NCI-H69 (cell line): ENCODE measurements at places on chromosomes 7 and 10.

GRCh38 chr7:71266912-71267311, 135.0 kb downstream of the GALNT17 start:
- no peak for DNase-seq

DNA sequence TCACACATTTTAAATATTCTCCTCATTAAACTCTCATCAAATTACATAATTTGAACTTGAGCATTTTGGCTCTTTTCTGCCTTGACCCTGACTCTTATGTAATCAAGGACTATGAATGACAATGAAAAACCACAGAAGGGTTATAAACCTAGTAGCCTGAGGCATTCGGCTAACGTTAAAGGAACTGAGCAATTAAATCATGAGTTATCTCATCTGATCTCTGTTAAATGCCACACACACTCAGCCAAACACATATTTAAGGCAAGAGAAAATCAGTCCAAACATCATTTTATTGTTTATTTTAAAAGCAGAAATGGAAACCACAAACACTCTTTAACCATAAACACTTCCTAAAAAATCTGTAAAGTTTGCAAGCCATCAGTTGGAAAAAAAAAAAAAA, 204.3 kb downstream of the DGKI start:
- peak; percentile 53 for DNase-seq

- no peak for DNase-seq
Measured at GRCh38 chr7:92368741-92369140, 78.5 kb upstream of the GATAD1 start.

DNA sequence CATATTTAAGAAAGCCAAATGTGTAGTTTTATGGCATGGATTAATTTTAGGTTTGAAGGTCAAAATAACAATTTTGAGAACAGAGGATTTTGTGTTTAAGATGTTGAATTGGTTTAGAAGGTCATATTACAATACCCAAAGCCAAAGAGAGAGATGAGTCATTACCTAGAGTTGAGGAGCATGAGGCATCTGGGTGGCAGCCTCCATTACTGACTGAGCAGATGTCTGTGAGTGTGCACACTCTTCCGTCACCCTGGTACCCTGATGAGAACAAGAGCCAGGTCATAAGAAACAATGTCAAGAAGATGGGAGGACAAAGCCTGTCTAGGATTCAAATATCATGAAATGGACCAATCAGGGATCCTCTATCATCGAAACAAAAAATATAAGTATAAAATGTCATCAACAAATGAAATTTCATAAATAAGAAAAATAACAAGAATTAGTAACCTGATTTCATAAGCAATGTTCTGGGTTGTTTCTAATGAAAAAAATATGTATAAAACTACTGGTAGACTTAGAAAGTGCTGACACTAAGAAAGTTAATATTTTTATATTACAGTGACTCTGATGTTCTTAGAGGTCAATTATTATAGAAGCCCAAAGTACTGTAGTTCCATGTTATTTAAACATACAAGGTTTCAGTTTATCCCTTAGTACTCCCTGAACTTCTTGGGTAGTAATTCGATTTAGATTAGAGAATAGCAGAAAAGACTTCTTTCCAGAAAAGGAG, 20.0 kb downstream of the CUBN start:
- no peak for DNase-seq

GRCh38 chr7:157498657-157499056, 161.9 kb downstream of the DNAJB6 start:
- DNase-seq = no peak

DNA sequence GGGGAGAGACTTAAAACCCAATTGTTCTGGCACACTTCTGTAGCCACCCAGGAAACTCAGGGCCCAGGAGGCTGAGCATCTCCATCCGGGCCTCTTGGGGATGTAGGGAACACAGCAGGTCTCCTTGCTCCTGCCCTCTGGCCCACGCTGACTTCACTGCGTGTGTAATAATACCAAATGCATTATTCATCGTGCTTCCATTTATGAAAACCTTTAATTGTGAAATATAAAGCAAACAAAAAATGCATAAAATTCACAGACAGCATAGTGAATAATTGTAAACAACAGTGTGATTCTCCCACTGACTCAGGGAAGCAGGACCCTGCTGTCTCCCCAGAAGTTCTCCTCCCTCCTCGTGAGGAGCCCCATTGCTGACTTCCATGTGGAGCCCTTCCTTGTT, 70.3 kb upstream of the SHH start:
- no peak for DNase-seq

GRCh38 chr10:98326621-98327027, 58.6 kb upstream of the LOXL4 start:
- DNase-seq = peak; percentile 39

DNA sequence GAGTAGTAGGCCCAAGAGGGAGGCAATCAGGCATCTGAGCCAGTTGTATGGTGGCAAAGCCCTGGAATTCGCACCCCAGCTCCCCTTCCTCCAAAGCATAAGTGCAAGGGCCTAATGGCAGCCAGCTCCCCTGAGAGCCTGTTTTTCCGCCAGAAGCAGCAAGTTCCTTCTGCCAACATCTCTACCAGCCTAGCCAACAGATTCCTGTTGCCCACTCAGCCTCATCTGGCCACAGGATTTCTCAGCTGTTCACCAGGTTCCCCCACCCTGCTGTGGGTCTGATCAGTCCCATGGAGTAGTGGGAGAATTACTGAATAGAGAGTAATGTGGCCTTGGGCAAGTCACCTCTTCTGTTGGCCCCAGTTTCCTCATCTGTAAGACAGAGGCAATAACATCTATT, 186.2 kb upstream of the PDE1C start:
- no peak for DNase-seq

- peak; percentile 9 for DNase-seq
Measured at GRCh38 chr10:121252756-121253155, 345.5 kb downstream of the FGFR2 start.

- no peak for DNase-seq
Measured at GRCh38 chr7:157394246-157395191, 57.7 kb downstream of the DNAJB6 start.

DNA sequence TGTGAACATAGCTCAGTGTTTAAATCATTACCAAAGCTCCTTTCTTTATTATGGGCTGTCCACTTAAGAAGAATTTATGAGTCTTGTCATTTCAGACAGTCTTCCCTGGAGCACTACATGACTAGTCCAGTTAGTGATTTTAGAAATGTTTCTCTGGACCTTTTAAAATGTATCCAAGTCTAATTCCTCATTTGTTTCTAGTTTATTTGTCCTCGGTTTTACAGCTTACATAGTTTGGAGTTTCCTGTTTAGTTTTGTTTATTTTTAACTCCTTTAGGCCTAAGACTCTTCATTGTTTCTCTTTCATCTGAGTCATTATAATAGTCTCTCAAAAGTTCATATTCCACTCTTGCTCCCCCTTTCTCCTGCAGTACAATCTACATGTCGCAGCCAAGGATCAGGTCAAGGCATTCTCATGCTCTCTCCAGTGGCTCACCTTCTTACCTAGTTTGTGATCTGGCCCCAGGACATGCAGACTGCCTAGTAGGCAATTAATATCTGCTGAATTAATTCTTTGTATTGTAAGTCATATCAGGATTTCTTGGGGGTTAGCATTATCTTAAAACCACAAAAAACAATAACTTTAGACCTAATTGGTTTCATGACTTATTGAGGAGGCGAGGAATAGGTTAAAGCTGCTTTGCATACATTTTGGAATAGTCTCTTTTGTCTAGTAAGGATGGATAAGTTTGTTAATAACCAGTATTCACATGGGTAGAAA, 93.8 kb downstream of the MAPK8 start:
- no peak for DNase-seq
